ENCODE measurements at places on chromosomes 11 and 22.
A peak's percentile ranks its signal among the peaks of the same experiment; 100 is the strongest.

- no peak for DNase-seq
These were observed 8.9 kb downstream of the TOM1 start for GRCh38 chr22:35308480-35309021.

DNA sequence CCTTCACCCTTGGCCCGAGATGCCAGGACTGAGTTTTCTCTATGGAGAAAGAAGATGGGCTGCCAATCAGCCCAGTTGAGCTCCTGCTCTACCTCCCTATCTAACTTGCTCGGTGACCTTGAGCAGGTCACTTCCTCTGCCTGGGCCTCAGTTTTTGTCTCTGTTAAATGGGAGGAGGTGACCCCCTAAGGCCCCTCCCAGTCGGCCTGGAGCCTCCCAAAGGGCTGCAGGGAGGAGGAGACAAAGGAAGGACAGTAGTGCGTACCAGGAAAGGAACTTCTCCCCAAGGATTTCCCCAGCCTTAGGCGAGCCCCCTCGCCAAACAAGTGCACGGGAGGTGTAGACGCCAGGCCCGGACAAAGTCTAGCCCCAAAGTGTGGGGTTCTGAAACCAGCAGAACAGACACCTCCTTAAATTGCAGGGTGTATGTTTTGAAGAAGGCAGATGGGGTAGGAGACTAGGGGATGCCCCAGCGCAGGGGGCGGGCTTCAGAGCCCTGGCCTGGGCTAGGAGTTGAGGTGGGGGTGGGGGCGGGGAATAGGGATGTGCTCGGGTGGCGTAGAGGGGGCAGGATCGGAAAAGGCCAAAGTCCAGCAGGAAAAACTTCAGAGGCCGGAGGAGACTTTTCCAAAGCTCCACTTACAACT is 1.0 kb downstream of the CBX7 start:
- no peak for DNase-seq

GRCh38 chr11:27171376-27171958 is 130.9 kb downstream of the BBOX1 start:
- no peak for DNase-seq

DNA sequence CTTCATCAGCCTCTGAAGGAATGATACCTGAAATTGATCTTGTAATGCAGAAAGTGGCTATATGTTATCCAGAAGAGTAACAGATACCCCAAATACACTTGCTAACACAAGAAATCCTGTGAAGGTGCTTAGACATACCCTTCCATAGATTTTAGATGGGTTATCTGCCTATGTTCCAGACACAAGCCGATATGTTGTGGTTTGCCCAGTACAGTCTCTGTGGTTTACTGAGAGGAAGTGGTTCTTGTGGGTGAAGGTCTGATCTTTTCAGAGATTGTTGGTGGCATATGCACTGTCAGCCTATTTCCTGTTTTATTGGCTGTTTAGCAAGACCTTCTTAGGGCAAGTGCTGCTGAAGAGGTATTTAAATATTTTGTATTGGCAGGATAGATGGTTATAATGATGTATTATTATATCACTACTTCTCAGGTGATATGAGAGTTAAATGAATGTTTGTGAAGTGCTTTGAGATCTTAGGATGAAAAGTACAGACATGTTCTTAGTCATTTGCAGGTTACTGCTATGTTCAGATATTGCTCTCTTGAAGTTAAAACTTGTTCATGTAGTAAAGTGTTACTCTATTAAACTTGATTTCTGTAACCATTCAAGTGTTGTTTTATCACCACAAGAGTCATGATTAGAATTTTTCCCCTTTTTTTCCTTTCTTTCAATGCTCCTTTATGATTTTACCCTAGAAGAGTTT is 8.2 kb downstream of the ARHGEF12 start:
- DNase-seq = peak; percentile 5

DNA sequence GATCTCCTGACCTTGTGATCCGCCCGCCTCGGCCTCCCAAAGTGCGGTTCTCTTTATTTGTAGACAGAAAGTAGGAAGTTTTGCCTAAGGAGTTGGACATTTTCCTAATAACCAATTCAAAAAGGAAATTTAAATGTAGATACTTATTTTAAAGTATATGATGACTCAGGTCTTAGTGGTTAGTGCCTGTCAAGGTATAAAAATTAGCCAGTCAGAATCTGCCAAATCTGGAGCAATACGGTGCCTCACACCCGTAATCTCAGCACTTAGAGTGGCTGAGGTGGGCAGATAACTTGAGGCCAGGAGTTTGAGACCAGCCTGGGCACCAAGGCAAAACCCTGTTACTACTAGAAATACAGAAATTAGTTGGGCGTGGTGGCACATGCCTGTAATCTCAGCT is 86.7 kb upstream of the RASSF10 start:
- DNase-seq = no peak

DNA sequence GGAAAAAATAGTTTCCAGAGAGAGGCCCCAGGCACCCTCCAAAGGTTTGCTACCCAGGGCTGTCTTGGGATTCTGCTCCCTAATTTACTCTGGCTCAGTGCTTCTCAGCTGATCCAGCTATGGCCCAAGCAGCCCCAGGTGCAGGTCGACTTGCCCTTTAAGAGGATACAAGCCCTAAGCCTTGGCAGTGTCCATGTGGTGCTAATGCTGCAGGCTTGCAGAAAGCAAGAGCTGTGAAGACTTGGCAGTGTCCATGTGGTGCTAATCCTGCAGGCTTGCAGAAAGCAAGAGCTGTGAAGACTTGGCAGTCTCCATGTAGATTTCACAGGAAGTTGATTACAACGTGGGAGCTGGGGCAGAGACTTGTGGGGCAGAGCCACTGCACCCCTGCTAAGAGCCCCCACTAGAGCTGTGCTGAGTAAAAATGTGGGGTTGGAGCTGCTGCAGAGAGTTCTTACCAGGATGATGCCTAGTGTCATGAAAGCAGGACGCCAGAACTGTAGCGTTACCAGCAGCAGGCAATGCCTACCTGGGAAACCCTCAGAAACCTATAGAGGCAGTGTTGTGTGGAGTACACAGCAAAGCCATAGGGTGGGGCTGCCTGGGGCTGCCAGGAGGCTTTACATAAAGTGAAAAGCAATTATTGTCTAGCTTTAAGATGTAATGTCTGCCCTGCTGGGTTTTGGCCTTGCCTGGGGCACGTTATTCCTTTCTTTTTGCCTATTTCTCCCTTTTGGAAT is 16.1 kb upstream of the OR52K1 start:
- DNase-seq = no peak

- DNase-seq = no peak
These were observed 828.1 kb upstream of the FAT3 start for GRCh38 chr11:91396236-91397133.

- DNase-seq = no peak
These were observed 23.1 kb upstream of the SCN3B start for GRCh38 chr11:123677510-123677909.

DNA sequence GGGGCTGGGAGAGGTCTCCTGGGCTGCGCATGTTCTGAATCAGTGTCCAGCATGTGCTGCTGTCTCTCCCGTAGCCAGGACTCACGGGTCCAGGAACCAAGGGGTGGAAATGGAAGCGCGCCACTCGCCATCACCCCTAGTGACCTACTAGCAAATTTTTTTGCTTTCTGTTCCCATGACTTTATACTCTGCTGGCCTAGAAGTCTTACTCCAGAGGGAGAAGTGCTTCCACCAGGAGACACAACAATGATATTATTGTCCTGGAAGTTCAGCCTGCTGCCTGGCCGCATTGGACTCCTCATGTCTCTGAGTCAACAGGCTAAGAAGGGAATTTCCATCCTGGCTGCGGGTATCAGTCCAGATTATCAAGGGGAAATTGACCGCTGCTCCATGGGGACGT is 729.7 kb downstream of the BRD1 start:
- no peak for DNase-seq

DNA sequence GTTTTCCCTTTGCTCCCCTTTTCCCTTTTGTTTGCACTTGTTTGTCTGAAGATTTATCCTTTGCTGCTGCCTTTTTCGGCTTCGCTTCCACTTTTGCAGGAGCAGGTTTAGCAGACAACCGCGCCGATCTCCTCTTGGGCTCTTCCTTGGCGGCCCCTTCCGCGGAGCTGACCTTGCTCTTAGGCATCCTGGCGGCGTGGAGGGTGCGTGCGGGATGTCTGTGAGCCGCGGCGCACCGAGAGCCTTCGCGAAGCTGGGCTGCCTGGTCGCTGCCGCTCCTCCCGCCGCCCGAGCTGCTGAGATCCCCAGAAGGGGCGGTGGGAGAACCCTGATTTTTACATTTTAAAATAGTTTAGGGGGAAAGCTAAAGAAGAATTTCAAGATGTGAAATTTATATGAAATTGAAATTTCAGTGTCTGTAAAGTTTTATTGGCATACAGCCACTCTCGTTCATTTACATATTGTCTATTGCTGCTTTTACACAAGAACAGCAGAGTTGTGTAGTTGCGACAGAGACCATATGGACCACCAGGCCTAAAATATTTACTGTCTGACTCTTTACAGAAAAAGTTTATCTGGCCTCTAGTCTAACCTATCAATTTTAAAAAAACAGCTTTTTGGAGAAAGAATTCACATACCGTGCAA is 105.2 kb upstream of the RRM1 start:
- no peak for DNase-seq

GRCh38 chr11:87019613-87020271 is 18.0 kb upstream of the TMEM135 start:
- DNase-seq = no peak
